ENCODE measurements at places on chromosomes 16 and 17.

- DNase-seq, result no peak
Observed at GRCh38 chr16:1097800-1098199, 1.8 kb upstream of the C1QTNF8 start.

DNA sequence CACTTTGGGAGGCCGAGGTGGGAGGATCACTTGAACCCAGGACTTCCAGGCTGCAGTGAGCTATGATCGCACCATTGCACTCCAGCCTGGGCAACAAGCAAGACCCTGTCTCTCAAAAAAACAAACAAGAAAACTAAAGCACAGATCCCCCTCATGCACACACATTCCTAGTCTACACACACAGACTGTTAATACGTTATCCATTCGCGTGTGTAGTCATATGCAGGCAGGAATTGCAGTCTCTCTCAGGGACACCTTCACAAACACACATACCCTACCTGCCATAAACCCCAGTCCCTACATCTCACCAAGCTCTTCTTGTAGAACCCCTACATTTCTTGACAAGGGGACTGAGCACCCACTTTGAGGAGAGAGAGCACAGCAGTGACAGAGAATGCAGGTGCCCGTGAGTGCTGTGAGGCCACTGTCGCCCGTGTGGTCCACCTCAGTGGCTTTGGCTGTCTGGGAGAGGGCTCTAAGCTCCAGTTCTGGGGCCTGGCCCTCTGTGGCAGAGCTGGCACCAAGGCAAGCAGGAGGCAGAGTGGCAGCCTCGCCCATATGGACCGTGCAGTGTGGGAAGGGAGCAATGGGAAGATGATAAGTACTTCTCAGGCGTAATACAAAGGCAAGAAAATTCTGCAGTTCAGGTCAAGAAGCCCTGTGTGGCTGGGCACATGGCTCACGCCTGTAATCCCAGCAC lies 59.0 kb upstream of the RPH3AL start:
- DNase-seq, result no peak

GRCh38 chr16:85090873-85091521 lies 21.3 kb downstream of the CIBAR2 start:
- DNase-seq, result no peak

DNA sequence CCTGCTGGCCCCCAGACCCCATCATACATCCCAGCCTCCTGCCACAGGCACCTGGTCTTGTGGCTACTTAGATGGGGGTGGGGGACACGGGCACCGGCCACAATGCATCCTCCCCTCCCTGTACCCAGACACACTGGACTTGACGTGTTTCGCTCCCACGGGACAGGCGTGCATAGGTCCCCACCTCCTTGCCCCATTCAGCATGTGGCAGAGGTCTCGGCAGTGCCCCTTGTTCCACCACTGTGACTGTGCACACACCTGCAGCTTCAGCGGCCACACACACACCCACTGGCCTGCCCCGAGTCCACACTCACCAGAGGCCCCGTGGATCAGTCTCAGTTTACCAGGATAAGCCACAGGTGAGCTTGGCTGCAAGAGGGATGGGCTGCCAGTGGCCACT lies 109.6 kb downstream of the ENGASE start:
- DNase-seq, result no peak

DNA sequence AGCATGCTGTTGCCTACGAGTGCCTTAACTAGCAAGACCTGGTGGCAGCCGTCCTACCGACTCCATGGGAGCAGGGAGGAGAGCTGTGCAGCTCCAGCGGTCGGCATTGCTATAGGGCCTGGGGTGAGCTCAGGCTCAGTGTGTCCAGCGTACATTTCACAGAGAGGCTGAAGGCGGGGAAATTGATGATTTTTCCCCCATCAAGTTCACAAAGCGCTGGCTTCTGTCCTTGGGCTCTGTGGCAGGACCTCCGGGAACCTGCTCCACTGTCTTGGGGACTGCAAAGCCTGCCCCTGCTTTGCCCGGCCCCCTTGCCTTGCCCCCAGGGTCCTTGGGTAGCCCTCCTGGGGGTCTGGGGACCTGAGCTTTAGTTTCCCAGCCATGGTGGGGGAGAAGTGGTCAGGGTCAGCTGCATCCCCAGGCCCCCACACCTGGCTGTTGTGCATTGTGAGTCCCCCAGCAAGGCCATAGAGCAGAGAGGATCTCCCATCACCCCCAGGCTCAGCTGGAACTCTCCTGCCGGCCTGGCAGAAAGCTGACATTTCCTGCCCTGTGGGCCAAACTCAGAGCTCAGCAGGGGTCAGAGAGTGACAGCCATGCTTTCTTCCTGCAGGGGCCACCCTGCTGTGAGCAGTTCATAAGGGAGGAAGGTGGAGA lies 3.9 kb upstream of the KCNJ18 start:
- no peak for DNase-seq

- no peak for DNase-seq
Observed at GRCh38 chr16:26569793-26570192, 496.9 kb upstream of the C16orf82 start.

DNA sequence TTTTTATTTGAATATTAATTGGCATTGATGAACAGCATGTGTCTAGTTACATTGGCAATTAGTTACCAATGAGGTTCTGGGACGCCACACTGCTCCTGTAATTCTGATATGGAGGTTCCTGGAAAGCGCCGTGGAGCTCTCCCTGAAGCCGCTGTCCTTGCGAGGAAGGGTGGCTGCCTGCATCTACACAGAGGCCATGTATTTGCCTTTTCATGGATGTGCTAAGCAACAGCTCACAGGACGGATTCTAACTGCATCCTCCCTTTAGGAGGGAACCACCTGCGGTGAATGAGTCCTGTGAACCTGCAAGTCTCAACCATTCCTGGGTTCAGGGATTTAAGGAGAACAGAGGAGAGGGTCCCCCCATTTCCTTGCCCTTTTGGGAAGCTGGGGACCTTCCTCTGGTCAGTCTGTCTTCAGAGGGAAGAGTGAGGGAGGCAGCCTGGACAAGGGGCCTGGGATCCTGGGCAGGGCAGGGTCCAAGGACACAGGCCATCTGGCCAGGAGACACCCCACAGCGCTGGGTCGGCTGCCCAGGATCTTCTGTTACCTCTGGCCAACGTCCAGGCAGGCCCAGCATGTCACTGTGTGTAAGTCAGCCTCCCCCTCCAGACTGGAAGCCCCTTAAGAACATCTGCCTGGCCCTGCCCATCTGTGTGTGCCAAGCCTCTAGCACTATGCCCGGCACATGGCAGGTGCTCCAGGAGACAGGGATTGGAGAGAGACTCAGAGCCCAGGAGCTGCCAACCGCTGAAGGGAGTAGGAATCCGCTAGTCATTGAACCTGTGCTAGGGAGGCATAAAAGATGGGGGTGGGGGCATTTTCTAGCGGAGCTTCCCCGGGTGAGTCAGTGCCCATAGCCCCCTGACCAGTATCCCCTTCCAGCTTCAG lies 314.1 kb upstream of the TNRC6C start:
- no peak for DNase-seq

GRCh38 chr17:37025238-37025637 lies 76.5 kb downstream of the AATF start:
- DNase-seq, result no peak

DNA sequence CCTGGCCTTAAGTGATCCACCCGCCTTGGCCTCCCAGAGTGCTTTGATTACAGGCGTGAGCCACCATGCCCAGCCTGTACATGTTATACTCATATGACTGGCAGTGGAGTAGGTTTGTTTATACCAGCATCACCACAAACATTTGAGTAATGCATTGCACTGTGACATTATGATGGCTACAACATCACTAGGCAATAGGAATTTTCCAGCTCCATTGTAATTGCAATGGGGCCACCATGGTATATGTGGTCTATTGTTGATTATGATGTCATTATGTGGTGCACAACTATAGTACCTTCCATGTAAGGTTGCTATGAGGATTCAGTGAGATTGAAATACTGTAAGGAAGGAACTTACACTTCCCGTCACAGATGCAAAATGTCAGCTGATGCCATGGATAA lies 168.9 kb downstream of the COPRS start:
- DNase-seq, result no peak

- no peak for DNase-seq
Observed at GRCh38 chr17:45905814-45906213, 11.5 kb downstream of the MAPT start.

DNA sequence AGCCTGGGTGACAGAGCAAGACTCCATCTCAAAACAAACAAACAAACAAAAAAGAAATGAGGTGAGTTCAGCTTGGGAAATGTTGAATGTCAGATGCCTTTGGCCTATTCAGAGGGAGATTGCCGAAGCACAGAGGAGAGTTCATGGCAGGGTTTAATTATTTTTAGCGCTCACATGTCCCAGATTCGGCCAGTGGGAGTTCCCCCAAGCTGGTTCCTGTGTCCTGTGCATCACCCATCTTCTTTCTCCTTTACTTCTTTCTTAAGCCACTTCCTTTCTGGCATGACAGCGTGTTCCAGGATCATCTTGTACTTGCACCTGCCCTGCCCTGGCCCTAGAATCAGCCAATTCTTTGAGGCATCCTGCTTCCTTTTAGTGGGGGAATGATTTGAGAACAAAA lies 9.2 kb downstream of the MPV17L start:
- DNase-seq, result no peak
